ENCODE measurements at places on chromosomes 4 and X.
A peak's percentile ranks its signal among the peaks of the same experiment; 100 is the strongest.

- DNase-seq: no peak
Measured at GRCh38 chr4:7677799-7678301, 243.1 kb upstream of the PSAPL1 start.

DNA sequence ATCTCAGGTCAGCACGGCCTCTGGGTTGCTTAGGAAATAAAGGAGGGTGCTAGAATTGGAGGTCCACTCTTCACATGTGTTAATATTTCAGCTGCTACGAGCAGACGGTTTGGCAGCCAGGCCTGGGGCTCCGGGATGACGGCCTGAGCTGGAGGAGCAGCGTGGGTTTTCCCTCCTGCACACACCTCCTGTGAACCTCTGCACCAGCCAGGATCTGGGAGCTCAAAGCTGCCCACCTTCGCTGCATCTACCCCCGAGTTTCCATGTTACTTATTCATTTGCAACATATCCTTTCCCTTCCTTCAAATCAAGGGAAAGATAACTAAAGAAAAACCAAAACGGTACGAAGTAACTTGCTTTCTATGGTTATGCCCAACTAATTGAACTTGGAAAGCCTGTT, 13.6 kb downstream of the STOX2 start:
- DNase-seq: no peak

GRCh38 chrX:21723814-21724213, 34.1 kb downstream of the SMPX start:
- no peak for DNase-seq

DNA sequence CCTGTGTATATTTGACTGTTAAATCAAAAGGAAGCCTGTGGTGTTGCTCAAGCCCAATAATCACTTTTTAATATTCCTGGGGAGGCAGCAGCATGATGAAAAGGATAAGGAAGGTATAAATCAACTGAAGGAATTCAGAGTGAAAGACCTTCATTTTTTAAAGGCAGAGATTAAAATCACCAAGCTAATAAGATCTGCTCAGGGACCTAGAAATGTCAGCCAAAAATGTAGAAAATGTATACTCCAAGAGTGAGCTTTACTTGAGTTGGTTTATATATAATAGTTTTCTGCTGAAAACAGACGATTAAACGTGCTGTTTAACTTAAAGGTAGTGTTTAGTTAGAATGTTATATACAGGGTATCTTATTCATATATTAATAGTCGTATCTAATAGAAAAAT, 549.3 kb downstream of the IQCM start:
- DNase-seq: no peak

DNA sequence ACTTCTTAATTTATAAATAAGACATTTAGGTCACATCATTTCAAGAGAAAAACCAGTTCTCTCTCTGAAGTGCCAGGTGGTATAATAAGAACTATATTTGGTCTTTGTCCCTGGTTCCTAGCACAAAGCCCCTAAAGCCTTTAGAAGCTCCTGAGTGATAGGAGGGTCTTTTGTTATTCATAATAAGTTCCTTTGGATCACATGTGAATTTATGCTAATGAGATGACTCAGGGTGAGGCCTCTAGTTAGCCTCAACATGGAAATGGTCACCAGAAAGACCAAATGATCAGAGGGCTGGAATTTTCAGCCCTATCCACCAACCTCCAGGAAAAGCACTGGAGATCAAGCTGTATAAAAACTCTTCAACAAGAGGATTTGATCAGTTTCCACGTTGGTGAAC, 68.1 kb upstream of the BLTP1 start:
- DNase-seq: no peak

DNA sequence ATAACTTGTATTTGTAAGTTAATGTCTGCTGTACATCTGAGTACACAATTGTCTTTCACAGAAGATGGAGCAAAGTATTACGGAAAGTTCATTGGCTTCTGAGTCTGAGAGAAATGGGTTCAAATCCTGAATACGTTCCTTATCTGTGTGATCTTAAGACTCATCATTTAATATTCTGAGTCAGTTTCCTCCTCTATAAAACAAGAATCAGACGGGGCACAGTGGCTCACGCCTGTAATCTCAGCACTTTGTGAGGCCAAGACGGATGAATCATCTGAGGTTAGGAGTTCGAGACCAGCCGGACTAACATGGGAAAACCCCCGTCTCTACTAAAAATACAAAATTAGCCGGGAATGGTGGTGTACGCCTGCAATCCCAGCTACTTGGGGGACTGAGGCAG, 57.8 kb downstream of the APBB2 start:
- peak; percentile 65 for DNase-seq

- DNase-seq: no peak
Measured at GRCh38 chr4:69876071-69876470, 16.1 kb upstream of the SULT1E1 start.

GRCh38 chr4:145644699-145645098, 25.5 kb downstream of the MMAA start:
- no peak for DNase-seq
